Fibroblast of skin of left quadriceps (primary cell): ENCODE measurements at places on chromosomes 3 and 15.
A peak's percentile ranks its signal among the peaks of the same experiment; 100 is the strongest.

GRCh38 chr15:100468285-100468684, 60.5 kb downstream of the CERS3 start:
- no peak for DNase-seq

GRCh38 chr3:147574621-147575020, 165.5 kb downstream of the ZIC1 start:
- no peak for DNase-seq

- no peak for DNase-seq
Observed at GRCh38 chr3:72383883-72384282, 464.4 kb downstream of the SHQ1 start.

DNA sequence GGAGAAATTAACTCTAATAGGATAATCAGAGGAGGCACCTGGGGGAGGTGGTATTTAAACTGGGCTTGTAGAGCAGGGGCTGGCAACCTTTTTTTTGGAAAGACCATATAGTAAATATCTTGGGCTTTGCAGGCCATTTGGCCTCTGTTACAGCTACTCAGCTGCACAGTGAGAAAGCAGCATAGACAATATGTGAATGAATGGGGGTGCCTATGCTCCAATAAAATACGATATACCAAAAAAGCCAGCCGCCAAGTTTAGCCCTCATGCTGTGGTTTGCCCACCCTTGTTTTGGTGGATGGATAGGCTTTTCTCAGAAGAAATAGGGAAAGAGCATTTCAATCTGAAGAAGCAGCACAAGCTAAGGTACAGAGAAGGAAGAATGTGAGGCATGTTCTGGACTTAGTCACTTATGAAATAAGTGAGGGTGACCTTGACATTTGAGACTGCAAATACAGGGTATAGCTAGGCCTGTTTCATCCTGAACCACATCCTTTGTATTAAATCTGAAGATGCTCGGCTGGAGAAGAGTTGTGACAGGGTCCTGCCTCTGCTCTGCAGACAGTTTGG, 131.0 kb upstream of the NR2E3 start:
- no peak for DNase-seq

- no peak for DNase-seq
Observed at GRCh38 chr3:152257563-152258035, 11.1 kb upstream of the MBNL1 start.

DNA sequence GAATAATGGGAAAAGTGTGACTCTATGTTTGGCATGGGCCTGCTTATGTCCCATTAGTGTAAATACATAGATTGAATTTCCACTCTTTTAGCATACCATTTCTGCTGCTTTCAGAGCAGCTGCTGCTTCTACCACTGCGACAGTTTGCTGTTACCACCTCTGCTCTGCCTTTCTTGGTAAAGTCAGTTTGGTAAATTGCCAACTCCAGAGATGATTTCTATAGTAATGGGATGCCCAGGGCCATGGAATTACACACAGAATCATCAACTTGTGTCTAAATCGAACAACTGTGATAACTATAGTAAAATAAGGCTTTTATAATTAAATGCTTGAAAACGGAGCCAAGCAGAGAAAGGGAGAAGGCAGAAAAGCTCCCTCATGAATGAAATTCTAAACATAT, 168.4 kb upstream of the VEPH1 start:
- no peak for DNase-seq

DNA sequence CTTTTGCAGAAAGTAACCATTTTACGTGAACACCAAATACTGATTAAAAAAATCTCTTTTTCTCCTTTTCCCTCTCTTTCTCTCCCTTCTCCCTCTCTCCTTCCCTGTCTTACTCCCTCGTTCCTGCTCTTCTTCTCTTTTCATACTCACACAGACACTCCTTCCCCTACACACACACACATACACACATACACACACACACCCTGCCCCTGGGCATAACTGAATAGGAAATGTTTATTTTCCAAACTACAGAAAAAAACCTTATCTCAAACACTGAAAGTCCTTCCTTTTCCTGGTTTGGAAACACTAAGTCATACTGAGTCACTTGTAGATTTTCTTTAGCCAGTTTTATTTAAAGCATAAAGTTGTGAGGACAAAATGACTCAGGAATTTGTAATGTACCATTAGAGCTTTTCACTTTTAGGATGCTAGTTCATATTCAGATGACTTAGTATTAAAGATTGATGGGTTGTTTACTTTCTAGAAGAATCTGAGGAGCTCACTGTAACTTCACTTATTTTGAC, 62.4 kb downstream of the MBNL1 start:
- DNase-seq, result peak; percentile 50

DNA sequence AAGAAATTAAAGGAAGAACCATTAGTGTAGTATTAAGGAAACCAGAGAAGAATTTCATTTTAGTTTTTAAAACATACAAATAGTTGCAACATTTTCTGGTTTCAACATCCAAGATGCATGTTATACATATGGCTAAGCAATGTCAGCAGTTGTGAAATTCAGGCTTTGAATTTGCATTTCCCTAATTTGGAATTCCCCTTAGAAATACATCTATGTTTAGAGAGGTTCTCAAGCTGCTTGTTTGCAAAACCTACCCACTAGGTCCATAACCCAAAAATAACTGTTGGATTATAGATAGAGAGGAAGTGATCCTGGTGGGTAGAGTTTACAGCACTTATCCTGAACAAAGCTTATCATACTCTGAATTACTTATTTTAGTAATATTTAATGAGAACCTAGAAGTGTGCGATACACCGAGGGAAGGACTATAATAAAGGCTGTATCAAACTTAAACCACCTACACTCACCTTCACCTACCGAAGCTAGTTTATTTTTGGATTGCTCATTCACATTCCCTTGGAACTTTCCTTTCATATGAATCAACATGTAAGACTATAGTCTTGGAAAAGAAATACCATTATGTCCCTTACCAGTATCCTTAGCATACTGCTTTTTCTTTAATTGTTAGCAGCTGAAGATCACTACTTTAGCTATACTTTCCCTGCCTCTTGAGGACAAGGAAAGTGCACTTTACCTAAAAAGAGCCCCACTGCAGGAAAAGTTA, 60.6 kb downstream of the CHAC1 start:
- DNase-seq, result peak; percentile 25

DNA sequence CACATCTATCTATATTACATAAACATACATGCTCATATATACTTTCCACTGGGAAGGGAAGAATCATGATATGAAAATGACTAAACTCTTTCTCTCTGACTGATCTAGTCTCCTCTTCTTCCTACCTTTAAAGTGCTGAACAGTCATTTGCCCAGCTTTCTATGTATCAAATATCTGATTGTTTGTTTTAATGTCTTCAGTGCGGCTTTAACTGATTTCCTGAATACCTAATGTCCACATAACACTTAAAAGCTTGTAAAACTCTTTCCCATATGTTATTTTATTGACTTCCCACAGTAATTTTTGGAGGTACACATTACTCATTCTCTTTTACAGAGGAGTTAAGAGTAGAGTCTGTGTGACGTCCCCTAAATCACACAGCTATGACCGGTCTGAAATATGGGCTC, 28.2 kb downstream of the CPOX start:
- DNase-seq, result no peak

- peak; percentile 33 for DNase-seq
Observed at GRCh38 chr3:154193000-154193615, 71.9 kb downstream of the ARHGEF26 start.

- no peak for DNase-seq
Observed at GRCh38 chr3:37953707-37954394, 36.7 kb upstream of the VILL start.

DNA sequence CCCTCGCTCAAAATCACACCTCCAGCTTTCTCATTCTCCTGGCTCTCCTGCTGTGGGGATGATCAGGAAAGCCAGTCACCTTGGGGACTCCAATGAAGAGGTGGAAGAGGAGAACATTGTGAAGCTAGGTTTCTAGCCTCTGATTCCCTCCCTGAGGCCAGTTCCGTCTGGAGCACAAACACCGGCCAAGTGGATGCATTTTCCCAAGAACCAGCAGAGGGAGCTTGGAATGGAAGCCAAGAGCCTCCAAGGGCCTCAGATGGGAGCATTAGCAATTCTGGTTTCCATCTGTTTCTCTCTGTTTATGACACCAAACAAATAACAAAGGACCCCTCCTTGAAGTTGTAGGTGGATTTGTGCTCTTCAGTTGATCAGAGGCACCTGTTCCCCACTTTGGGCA, 40.6 kb upstream of the NMNAT3 start:
- peak; percentile 0 for DNase-seq

DNA sequence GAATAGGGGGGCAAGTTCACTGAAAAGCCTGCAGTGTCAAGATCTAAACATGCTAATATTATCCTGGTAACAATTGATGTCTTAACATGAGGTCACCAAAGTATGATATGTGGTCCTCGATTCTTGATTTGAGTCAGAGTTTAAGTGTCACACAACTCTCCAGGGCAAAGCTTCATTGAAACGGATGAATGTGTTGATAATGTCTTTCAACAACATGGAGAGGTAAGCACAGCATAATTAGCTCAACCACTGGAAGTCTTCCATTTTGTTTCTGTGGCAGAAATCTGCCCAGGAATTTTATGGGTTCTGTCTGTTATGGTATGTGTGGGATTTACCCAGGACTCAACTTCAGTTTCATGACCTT, 591.5 kb downstream of the ZNF385D start:
- DNase-seq, result peak; percentile 77

- peak; percentile 62 for DNase-seq
Observed at GRCh38 chr3:72174040-72174439, 389.1 kb upstream of the PROK2 start.

DNA sequence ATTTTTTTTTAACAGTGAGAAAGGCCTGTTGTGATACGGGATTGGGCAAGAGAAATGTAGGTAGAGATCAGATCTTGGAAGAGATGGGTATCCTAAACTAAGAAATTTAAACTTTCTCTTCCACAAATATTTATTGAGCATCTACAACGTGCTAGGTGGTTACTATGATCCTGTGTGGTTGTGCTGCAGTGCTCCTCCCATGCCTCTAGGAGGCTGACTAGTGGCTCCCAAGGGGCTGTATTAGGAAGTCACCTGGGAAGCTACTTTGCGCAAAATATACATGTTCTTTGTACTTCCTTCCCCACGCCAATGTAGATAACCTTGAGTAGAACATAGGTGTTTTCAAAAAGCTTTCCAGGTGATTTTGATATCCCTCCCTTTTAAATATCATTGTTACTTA, 27.2 kb downstream of the USP3 start:
- DNase-seq, result no peak

- DNase-seq, result peak; percentile 75
Observed at GRCh38 chr15:50353251-50353974, 1.6 kb downstream of the GABPB1 start.

DNA sequence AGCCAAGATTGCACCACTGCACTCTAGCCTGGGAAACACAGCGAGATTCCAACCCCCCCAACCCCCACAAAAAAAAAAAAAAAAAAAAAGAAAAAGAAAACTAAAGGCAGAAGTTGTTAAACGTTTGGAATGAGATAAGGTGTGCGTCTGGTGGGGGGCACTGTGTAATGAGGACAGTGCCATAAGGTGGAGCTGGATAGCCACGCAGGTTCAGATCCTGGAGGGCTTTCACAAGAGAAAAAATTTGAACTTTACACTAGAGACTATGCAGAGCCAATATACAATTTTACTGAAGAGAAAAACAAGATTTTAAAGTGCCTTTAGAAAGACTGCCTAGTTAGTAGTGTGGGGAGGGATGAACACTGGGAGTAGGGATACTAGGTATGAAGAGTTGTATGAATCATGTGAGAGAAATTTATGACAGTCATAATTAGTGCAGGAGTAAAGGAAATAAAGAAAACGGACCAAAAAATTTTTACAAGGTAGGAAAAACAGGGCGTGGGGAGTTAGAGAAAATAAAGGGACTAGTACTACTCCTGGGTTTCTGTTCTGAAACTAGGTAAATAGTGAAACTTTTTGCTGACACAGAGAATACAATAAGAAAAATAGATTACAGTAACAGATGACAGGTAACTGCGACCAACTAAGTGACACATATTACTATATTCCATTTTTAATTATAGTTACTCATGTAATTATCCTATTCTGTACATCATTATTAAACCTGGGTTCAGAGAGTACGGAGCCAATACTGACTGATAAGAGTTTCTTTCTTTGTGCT, 108.1 kb downstream of the PEAK1 start:
- DNase-seq, result no peak

DNA sequence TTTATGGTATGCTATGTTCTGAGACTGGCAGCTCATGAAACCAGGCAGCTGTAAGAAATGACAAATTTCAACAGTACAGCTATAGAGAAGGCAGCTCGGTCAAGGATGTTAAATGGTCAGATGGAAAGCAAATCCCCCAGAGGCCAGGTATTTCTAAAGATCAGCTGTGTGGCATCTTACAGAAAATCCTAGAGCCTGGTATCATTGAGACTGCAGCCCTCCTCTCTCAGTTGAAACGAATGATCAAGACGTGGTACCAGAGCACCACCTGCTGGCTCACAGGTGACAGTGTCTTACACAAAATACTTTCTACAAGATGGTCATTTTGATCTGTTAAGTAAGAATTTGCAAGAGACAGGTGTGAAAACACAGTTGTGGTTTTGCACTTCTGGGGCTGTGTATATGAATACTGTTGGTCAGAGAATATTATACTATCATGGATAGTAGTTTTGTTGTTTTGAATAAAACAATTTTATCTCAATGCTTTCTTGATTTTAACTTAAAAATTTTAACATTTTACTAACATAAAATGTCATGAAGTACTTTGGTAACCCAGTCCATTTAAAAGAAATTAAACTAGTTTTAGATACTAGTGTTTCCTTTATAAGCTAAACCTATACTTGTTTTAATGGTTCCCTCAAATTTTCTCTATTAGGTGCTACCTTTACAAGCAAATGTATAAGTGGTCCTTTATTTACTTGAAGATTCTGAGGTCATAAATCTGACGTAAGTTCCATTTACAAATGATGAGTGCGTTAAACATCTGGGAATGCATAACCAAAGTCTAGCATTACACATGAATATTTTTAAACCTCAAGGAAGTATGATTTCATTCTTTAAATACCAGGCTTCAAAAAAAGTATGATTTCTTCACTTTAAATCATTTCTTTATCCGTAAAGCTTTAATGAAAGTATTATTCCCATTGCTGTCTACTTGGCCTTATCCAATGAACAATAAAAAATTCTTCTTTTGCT, 121.8 kb downstream of the PDZRN3 start:
- peak; percentile 86 for DNase-seq

GRCh38 chr3:133915685-133916658, 20.3 kb upstream of the RAB6B start:
- no peak for DNase-seq

GRCh38 chr15:40286061-40286532, 3.2 kb upstream of the ANKRD63 start:
- no peak for DNase-seq

- no peak for DNase-seq
Observed at GRCh38 chr15:87347806-87348515, 908.6 kb downstream of the NTRK3 start.

DNA sequence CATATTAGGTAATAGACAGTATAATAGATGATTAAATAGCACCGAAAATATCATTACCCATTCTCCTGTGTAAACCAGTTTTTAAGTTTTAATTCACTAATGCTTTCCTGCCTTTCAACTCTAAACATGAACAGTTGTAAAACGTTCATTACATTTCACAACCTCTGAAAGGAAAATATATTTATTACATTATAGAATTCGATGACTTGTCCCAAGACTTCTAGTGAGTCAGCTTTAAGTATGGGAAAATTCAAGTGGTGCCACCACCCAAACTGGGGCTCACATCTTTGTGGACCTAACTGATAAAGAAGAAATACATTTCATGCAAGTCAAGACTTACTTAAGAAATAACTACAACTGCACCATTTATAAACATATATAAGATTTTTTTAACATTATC, 2.0 kb downstream of the TRIM59 start:
- peak; percentile 29 for DNase-seq
